ENCODE measurements at places on chromosomes 11 and 22. TPM values are rescaled to one million over a fixed set of nuclear protein-coding genes. Genes with fewer than 3 reads are reported as not detected.

DNA sequence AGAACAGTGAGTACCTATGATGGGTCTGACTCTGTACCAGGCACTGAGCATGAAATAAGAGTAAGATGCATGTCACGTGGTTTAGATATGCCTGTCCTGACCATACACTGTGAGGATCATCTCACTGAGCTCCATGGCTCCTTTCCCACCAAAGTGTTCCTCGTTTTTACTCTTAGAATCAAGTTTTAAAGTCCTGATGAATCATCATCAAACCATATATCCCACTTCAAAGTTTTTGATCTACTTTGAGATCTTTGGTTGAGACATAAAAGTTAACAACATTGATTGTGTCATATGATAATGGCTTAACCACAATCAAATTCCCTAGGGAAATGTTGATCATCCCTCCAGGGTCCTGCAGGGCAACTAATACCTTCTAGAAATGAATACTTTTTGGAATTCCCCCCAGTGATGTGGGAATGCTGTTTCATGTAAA, 12.8 kb downstream of the ETS1 start:
- no peak for DNase-seq

GRCh38 chr11:76857781-76858410, 2.8 kb upstream of the ACER3 start:
- DNase-seq, result no peak

GRCh38 chr22:17875631-17876030, 101.4 kb upstream of the BID start:
- DNase-seq, result no peak

GRCh38 chr11:12893787-12894672, 115.1 kb upstream of the RASSF10 start:
- DNase-seq, result peak; percentile 56

DNA sequence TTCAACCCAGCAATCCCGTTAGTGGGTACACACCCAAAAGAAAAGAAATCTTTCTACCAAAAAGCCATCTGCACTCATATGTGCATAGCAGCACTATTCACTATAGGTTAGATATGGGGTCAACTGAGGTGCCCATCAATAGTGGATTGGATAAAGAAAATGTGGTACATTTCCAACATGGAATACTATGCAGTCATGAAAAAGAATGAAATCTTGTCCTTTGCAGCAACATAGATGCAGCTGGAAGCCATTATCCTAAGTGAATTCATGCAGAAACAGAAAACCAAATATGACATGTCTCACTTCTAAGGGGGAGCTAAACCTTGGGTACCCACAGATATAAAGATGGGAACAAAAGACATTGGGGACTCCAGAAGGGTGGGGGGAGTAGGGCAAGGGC, 1.9 kb upstream of the ARHGAP8 start:
- DNase-seq, result no peak

DNA sequence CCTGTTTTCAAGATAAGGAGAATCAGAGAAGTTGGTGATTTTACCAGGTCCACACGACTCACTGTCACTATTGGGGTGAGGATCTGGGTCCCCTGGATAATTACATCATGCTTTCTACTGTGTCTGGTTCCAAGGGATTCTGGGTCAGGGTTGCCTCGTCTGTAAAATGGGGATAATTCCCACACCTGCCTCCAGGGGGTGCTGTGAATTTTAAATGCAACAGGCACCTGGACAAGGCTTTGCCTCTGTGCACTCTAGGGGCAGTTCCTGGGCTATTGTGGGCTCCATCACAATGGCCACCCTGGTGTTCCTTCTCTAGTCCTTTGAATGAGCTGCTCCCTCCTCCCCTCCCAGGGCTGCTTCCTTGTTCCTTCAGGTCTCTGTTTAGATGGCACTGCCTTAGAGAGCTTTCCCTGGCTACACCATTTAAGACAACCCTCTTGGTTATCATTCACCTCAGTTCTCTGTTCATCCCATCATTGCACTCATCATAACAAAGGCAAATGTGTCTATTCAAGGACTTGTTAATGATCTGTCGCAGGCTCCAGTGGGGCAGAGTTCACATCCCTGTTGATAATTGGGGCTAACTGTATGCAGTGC, 178.6 kb downstream of the MIAT start:
- peak; percentile 64 for DNase-seq

Gene NAALAD2
- 1.6 TPM for total RNA-seq
